Esophagus squamous epithelium (tissue), 5 donors: ENCODE measurements at places on chromosomes 11 and 22.

- DNase-seq: no peak
These were observed 2.7 kb downstream of the CD248 start for GRCh38 chr11:66314186-66314501.

DNA sequence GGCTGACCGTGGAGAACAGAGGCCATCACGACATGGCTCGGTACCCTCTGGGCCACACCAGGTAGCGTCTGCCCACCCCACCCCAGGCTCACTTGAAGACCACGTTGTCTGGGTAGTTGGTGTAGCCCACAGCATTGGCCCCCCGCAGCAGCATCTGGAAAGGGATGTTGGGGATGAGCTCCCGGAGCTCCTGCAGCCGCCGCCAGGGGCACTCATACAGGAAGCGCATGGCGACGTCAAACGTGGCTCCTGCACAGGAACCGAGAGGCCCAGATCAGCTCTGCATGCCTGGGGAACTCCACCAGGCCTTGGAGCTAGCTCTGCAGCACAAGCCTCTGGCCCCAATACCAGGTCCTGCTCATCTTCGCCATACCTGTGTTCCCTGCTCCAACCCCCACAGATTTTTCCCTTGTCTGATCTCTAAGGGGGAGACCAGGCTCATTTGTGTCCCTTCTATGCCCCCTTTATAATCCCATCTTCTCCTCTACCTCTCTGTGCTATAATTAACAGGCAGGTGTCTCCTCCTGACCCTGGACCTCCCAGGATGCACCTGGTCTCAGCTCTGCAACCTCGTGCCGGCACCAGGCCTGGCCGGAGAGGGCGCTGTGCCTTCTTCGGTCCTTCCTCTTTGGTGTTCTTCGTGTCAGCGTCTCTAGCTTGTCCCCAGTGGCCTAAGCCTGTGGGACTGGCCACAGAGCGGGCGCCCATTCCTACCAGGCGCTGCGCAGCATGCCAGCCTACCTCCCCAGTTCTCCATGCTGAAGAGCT is 5.0 kb upstream of the LRFN4 start:
- no peak for DNase-seq

- DNase-seq: no peak
These were observed 50.9 kb upstream of the PANX1 start for GRCh38 chr11:94077552-94078293.

DNA sequence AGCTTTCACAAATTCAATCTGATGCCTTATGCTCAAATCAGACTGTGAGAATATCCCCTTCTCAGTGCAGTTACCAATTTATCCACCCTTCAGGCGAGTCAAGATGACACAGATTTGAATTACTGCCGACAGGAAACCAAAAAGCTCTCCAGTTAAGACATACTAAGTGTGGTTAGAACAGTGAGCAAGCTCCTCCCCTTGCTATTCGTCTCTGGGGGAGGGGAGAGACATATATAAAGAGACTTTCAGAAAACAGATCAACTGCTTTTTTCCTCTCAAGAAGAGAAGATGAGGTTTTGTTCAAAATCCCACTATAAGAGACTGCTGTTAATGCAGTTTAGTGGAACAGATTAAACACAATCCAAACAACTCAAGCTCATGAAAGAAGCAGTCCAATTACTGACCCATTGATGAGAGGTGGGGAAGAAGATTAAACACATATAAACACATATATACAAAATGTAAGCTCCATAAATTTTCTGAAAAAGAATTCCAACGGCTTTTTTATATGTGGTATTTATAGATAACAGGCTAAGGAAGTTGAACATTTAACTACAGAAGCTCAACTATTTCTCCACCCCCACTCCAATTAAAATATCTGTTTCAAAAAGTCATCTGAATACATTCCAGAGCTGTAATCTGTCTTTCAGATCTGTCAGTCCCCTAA is 102.7 kb downstream of the MRTFA start:
- no peak for DNase-seq

DNA sequence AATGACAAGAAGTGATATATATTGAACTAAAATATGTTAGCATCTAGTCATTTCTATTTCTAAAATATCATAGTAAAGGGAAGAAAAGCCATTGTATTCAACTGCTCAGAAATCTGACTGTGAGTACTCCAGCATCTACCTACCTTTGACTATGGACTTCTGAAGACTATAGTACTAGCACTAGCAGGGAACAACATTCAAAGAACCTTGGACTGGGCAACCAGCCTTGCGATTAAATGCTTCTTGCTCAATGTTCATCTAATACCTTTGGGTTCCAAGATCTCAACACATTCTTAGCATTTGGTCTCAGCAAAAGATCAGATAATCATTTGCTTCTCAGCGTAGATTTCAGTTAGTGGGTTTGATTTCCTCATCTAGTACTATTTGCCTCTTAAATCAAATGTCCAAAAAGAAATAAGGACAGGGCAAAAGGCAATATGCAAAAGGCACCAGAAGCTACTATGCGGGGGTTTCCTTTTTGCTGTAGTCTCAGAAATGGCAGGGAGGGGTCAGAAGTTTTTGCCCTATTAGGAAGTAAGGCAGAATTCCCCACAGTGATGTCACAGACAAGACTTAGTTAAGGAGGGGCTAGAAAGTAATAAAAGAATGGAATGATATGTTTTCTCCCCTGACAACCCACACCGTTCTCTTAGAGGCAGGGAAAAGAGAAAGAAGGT is 80.6 kb downstream of the GAB2 start:
- no peak for DNase-seq

DNA sequence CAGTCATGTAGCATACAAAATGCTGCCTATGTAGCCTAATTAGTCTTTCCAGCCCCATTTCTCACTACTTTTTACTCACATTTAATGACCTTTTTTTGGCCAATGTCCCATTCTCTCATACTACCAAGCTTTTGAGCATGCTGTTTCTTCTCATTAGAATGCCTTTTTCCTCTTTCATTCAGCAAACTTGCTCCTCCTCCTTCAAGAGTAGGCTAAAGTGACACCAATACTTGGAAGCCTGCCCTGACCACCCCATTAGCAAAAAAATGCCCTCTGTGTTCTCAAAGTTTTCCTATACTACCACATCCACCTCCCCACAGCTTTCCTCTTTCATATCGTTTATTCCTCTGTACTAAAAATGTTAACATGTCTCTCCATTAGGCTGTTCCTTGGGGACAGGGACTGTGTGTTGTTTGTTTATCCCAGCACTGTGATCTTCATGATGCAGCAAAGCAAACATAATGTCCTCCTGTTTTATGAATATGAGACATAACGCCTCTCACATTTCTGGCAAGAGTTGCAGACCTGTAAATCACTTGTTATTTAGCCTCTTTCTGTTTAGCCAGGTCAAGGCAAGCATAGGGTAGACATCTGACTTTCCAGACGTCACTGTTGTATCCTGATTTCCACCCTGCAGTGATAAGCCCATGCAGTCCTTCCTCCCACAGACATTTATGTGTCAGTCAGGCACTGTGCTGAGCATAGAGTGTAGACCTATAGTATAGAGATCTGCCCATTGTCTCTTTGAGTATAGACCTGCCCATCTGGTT is 62.0 kb upstream of the UCP3 start:
- DNase-seq: no peak

DNA sequence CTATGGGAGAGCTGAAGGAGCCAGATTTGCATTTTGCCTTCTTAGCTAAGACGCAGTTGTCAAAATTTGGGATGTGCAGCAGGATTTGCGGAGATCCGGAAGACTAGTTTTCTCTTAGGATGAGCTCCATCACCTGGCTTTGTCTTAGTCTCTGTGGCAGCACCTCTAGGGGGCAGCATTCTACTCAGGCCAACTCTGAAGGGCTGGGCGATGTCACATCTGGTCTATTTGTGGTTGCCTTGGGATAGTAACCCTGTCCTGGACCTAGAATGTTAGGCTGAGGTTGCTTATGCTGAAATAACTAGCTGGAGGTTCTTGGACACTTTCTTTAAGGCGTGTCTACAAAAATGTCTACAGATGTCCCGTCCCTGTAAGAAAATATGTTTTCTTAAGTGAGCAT is 116.2 kb downstream of the FAT3 start:
- no peak for DNase-seq

DNA sequence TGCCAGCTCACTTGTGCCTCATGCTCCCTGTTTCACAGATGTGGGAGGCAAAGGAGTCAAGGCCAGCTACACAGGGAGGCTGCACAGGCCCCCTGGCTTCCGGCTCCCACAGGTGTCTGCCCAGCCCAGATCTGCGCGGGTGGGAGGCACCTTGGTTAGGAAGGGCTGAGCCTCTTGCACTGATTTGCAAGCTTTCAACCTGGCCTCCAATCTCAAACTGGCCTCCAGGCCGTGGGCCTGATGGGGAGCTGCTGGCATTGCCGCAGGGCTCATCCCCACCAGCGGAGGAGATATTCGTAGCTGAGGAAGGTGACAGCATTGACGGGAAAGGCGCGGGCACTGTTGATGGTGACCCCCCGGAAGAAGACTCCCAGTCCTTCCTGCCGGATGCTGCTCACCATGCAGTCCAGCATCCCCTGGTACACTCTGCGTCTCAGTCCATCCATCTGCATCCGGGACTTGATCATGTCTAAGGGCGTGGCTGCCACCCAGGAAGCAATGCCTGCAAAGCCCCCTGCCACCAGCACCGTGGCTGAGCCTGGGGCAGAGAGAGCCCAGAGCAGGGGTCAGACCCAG is 6.2 kb downstream of the SLC25A45 start:
- DNase-seq: no peak

DNA sequence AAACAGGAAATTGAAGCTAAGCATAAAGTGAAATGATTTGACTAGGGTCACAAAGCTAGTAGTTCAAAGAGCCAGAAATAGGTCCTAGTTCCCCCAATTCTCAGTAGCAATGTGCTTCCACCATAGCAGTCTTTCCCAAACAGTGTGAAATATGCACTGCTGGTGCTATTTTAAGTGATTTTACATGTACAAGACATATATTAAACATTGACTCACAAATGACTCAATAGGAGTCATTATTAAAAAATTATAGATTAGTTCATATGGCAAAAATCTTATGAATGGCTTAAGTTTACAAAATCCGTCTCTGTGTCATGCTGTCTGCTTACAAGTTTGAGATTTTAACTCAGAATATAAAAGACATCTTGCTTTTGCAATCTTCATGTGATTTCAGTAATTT is 21.4 kb downstream of the KIF18A start:
- DNase-seq: no peak

- no peak for DNase-seq
These were observed 437.8 kb downstream of the DYNC2H1 start for GRCh38 chr11:103547024-103547423.

- no peak for DNase-seq
These were observed 16.7 kb upstream of the CARD18 start for GRCh38 chr11:105156231-105156630.

GRCh38 chr11:104169091-104169490 is 5.1 kb upstream of the PDGFD start:
- no peak for DNase-seq

DNA sequence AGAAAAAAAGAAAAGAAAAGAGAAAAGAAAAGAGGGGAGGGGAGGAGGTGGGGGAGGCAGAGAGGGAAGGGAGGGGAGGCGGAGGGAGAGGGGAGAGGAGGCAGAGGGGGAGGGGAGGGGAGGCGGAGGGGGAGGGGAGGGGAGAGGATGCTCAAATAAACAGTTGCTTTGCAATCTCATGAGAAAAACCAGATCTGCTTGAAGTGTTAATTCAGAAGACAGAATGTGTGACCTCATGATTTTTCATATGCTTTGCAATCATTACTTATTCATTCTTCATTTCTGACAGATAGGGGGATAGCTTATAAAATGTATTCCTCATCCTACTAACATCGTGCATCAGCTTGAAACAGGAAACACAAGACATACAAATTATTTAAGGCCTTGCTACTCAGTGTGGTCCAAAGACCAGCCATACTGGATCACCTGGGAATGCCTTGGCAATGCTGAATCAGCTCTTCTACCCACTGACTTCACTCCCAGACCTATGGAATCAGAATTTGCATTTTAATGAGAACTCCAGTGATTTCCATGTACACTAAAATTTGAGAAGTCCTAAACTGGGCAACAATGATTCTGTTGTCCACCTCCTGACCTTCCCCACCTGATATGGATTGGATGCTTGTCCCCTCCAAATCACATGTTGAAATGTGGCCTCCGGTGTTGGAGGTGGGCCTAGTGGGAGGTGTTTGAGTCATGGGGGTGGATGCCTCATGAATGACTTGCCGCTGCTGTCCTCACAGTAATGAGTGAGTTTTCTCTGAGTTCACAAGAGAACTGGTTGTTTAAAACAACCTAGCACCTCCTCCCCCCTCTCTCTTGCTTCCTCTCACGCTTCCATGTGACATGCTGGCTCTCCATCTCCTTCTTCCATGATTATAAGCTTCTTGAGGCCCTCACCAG is 69.2 kb downstream of the CCDC34 start:
- DNase-seq: no peak

DNA sequence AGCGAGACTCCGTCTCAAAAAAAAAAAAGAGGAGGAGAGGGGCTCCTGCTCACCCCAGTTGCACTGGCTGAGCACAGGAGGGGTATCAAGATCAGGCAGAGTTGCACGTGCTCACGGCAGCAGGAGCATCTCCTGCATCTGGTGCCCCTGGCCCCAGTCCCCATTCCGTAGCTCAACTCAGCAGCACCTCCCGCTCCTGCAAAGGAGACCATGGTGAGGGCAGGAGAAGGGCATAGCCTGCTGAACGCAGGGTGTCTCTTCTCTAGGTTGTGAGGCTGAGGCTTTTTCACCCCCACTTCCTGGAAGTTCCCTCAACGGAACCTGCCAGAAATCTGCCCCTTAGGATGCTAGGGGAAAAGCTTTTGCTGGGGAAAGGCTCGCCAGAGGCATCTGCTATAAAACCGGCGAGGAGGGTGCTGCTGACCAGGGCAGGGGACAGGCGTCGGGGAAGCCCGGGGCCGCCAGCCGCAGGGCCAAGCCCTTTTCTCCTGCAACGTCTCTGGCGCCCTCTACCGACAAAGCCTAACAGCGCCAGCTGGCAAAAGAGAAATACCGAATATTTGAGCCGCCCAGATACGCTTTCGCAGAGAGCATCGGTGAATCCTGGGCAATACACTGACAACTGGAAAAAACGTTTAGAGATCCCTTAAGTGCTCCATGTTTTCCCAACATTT is 1.0 kb upstream of the PPP6R2 start:
- no peak for DNase-seq

DNA sequence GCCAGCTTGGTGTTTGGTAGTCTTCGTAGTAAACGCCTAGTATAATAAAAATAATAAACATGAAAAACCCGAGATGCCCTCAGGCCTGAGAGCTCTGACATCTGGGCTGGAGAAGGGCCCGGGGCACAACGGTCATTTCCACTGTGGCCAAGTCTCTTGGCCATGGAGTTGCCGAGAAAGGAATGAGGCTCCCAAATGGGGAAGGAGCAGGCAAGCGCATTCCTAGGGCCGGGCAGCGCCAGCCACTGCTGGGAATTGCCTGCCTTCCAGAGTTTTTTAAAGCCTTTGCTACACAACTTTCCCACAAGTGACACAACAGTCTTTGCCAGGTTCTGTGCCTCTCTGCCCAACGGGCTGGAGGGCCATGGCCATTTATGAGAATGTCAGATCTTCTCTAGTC is 103.4 kb downstream of the NAV2 start:
- no peak for DNase-seq
